Germinal center (tissue), 1 donor: ENCODE measurements at places on chromosomes 6 and 20.

GRCh38 chr6:22294301-22294700 is 2.5 kb downstream of the PRL start:
- DNase-seq, result no peak

DNA sequence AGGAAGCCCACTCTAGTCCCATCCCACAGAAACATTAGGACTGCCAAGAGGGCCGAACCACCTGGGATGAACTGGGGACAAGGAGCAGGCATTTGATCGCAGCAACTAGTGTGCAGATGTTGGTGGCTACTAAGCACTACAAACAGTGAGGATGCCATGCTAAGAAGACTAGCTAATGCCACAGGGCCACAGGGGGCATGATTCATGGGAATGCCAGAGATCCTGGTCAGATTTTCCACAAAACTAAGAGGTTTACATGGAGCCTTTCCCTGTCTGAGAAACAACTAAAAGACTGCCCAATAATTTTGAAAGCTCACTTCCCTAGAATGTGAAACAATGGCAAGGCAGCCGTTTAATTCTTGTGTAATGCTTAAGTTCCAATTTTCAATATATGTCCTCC is 375.9 kb upstream of the PTCHD4 start:
- DNase-seq, result no peak

- no peak for DNase-seq
These were observed 121.8 kb downstream of the TENT5A start for GRCh38 chr6:81630719-81631118.

DNA sequence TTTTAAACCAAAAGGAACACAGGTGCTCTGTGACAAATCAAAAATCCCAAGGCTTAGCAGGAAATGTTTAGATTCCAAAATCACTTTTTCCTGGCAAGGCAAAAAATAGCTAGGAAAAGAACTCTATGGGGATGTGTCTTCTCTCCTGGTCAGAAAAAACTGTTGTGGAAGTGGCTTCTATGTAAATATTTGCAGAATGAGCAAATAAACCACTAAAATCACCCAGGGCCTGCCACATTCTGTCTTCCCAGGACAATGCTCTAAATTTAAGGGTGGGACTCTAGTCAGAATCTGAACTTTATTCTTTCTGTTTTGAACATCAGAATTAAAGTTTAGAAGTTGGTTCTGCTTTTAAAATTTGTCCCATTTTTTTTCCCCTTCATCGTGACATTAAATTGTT is 29.3 kb downstream of the GCM1 start:
- DNase-seq, result no peak

GRCh38 chr6:44499609-44500008 is 112.1 kb downstream of the CDC5L start:
- DNase-seq, result no peak

- no peak for DNase-seq
These were observed 4.2 kb upstream of the NTSR1 start for GRCh38 chr20:62704341-62704948.

DNA sequence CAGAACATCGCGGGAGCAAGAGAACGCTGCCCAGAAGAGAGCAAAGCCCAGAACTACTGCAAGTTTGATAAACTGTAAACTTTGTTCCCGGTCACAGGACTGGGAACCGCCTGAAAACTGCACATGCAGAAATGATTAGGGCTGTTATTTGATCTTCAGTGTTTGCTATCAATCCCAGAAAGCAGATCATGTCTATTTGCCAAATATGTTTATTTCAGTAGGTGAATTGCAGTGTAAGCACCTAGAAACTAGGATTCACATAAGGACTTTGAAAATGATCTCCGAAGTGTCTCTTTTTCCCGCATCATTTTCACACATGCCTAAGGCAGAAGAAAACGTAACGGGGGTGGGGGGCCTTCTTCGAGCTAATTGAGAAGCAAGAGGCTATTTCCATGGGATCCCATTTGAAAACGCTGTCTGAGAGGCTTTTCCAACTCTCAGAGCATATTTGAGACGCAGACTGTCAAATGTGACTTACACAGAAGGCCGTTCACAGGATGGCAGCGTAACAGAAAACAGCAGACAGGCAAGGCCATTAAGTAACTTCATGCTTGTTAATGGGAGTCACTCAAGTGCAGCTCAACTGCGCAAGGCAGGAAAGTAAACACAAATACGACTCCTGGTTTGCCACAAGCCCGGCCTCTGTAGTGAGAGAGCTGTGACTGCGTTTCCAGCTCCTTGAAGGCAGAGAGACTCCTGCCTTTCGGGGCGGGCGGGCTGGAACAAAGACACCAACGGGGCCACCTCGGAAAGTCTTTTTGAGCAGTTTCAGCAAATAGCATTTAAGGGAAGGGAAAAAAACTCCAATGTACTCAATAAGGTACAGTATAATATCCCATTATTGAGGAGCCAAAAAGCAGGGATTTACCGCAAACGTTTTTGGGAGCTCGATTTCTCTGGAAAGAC is 144.7 kb upstream of the ZNF217 start:
- no peak for DNase-seq

- no peak for DNase-seq
These were observed 158.7 kb downstream of the TMEM200A start for GRCh38 chr6:130524552-130524951.

- DNase-seq, result no peak
These were observed 55.5 kb downstream of the REV3L start for GRCh38 chr6:111427341-111428116.

DNA sequence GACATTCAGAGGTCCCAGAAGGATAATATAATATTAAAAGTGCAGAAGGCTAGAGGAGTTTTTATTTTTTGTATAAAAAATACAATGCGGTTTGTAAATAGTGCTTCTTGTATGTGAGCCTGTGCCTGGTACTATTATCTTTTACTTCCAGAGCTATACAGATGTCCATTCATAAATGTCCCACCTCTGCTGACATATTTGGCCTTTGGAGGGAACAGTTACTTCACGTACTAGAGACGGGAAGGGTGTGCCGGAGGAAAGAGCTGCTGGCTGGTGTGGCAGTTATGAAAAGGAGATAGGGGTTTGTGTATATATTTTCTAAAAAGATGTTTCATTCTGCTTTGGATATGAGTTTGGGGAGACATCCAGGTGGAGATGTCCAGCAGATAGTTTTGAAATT is 8.8 kb downstream of the CD109 start:
- no peak for DNase-seq

DNA sequence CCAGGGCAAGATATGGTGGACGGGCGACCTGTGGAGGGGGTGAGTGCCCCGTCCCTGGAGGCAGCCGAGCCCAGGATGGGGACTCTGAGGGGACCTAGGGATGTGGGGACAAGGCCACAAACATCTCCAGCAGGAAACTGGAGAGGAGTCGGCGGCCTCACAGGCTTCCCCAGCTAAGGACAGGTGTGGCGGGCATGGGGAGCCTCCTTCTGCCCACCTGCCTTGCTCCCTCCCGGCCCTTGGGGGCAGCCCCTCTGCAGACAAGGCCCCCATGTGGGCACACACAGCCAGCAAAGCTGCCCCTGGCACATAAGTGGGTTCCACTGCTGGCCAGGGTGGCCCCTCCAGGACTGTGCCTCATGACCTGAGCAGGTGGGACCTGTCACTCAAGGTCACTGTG is 4.6 kb downstream of the CHRNA4 start:
- no peak for DNase-seq

DNA sequence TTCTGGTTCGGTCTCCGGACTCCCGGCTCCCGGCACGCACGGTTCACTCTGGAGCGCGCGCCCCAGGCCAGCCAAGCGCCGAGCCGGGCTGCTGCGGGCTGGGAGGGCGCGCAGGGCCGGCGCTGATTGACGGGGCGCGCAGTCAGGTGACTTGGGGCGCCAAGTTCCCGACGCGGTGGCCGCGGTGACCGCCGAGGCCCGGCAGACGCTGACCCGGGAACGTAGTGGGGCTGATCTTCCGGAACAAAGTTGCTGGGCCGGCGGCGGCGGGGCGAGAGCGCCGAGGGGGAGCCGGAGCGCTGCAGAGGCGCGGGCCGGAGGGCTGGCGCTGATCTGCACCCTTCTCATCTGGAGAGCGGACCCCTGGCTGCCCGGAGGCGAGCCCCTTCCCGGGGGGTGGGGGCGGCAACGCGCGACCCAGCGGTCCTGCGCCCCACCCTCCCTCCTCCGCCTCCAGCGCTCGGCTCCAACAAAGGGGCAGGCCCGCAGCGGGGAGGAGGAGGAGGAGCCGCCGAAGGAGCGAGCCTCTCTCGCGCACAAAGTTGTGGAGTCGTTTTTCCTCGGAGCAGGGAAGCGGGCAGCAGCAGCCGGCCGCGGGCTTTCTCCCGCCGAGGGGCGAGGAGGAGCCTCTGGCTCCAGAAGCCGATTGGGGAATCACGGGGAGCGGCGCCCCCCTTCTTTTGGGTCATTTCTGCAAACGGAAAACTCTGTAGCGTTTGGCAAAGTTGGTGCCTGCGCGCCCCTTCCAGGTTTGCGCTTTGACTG is at the start of gene UTRN:
TSS of gene UTRN (plus strand) at position 553 of the 765 bp plus-strand sequence. CDS start 6,494 bp downstream, outside the sequence.
- peak; percentile 56 for DNase-seq

GRCh38 chr20:10476319-10476724 is 41.2 kb downstream of the SLX4IP start:
- peak; percentile 31 for DNase-seq

GRCh38 chr20:47263465-47264084 is 92.9 kb downstream of the ZMYND8 start:
- DNase-seq, result peak; percentile 38

DNA sequence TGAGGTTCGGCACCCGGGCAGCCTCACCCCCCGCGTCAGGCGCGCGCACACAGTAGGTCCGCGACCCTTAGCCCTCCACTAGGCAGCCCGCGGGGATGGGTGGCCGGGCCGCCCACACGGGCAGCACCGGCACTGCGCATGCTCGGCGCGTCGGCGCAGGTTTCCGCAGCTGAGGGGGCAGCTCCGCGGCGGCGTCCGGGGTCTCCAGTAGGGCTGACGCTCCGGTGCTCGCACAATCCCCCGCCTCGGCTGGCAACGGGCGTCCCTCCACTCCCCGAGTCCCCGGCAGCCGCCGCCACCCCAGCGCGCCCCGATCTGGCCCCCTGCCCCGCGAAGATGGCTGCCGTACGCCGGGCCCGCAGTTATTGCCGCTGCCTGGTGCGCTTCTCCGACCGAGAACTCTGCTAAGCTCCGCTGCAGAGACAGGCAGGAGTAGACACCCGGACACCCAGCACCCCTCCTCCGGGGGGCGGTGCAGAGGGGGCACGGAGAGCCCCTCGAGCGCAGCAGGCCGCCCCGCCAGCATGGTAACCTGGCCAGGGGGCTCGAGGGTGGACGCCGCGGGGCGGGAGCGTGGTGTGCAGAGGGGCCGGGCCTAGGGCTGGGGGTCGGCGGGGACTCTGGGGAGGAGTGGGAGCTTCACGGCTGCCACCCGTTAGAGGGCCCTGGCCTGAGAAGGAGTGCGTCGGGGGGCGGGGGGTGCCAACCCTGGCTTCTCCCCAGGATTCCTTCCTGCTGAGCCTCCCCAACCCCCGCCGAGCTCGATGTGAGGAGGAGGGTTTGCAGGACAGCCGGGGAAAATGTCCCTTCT is at the start of gene FBXO9:
TSS of gene FBXO9 (plus strand) at position 139 of the 811 bp plus-strand sequence. CDS start at position 525, 386 bp downstream.
- DNase-seq, result peak; percentile 85

DNA sequence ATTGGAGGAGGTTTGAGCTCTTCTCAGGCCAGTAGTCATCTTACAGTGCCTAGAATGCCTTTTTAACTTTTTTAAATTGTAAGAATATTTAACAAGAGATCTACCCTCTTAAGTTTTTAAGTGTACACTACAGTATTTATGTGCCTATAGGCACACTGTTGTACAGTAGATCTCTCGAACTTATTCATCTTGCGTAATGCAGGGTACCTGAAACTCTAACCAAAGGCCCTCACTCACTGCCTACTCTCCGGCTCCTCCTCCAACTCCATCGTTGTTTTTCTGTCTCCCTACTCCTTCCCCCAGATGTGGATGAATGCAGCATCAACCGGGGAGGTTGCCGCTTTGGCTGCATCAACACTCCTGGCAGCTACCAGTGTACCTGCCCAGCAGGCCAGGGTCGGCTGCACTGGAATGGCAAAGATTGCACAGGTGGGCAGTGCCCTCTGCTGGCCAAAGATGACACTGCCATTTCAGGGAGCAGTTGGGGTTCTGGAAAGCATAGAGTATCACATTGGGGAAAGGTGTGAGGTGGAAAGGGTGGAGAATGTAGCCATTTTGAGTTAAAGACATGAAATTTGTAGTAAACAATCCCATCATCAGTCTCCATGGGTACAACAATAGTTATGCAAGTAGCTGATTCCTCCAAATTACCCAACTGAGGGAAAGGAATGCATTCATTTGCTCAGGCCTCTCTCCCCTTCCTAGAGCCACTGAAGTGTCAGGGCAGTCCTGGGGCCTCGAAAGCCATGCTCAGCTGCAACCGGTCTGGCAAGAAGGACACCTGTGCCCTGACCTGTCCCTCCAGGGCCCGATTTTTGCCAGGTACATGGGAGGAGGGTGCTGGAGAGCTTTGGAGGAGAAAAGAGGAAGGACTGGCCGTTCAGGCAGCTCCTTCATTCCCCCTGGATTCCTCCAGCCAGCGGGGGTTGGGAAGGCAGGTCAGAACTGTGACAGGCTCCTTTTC is 18.4 kb upstream of the ZNF76 start:
- DNase-seq, result peak; percentile 83

DNA sequence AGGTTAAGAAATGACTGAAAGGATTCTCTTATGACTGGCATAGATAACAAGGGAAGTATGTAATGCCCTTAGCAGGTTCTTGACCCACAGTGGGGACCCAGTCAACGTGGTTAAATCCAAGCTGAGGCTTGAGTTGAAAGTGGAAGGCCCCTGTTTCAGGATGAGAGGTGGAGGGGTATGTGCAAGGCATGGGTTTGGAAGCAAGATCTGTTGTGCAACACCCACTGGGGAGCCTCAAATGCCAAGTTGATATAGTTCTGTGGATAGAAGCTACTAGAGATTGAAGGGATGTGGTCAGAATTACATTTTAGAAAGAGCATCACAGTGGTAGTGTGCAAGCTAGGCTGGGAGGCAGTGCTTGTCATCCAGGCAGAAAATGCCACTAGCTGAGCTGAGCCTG is 5.1 kb downstream of the PABPC1L start:
- no peak for DNase-seq

DNA sequence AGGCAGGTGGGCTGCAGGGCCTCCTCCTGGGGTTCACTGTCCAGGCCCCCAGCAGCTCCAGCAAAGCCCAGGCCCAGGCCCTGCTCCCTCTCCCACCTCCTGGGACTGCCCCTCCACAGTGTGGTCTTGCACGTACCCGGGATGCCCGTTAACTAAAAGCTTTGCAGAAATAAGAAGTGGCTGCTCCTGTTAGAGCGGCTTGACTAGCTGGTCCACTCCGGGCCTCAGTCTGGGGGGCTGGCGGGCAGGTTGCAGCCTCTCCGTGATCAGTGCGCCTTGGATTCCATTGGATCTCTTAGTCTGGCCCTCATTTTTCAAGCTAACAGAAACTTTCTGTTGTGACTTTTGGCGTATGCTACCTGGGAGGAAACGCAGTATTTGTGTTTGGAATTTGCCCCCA is 26.9 kb downstream of the SLCO4A1 start:
- DNase-seq, result no peak

GRCh38 chr6:9632026-9632425 is 782.8 kb downstream of the TFAP2A start:
- no peak for DNase-seq
